ENCODE measurements at places on chromosomes 5 and 9. TPM values are rescaled to one million over a fixed set of nuclear protein-coding genes. Genes with fewer than 3 reads are reported as not detected.

TMEM141 gene
- total RNA-seq: 73.6 TPM

PIP5K1B gene
- 0.20 TPM for total RNA-seq

RPL37 gene
- total RNA-seq: 1,279 TPM

ENHO gene
- 6.1 TPM for total RNA-seq

- DNase-seq: peak; percentile 26
- H3K4me3 ChIP-seq: no peak overlapping the region
- H3K4me1 ChIP-seq: no peaks in the 10 kb centered on the region
- no peaks in the 10 kb centered on the region for H3K36me3 ChIP-seq
- H3K27me3 ChIP-seq: no peaks in the 10 kb centered on the region
- H3K27ac ChIP-seq: no peak overlapping the region
Measured at GRCh38 chr5:82793808-82794419, 283.3 kb downstream of the TMEM167A start.

GRCh38 chr9:121568343-121569265 is 69.0 kb upstream of the GGTA1 start:
- H3K27me3 ChIP-seq: no peaks in the 10 kb centered on the region
- no peak overlapping the region for H3K27ac ChIP-seq
- DNase-seq: no peak
- peaks cover 19% of the 10 kb centered on the region for H3K4me1 ChIP-seq
- no peak overlapping the region for H3K4me3 ChIP-seq

DNA sequence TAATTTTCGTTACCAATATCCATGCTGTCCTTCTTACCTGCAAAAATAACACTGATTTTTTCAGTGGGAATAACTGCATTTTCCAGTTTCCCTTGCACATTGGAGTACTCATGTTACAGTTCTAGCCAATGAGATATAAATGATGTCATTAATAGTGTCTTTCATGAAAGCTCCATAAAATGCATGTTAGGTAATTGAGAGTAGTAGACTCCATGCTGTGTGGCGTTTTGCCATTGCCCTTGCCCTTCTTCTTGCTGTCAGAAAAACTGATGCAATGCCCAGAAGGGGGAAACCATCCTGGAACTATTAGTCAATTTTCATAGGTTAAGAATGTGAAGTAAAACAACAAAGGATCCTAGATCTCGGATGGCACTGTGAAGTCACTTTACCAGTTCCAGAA is 1765.3 kb downstream of the EFNA5 start:
- no peaks in the 10 kb centered on the region for H3K4me1 ChIP-seq
- no peak overlapping the region for H3K4me3 ChIP-seq

DNA sequence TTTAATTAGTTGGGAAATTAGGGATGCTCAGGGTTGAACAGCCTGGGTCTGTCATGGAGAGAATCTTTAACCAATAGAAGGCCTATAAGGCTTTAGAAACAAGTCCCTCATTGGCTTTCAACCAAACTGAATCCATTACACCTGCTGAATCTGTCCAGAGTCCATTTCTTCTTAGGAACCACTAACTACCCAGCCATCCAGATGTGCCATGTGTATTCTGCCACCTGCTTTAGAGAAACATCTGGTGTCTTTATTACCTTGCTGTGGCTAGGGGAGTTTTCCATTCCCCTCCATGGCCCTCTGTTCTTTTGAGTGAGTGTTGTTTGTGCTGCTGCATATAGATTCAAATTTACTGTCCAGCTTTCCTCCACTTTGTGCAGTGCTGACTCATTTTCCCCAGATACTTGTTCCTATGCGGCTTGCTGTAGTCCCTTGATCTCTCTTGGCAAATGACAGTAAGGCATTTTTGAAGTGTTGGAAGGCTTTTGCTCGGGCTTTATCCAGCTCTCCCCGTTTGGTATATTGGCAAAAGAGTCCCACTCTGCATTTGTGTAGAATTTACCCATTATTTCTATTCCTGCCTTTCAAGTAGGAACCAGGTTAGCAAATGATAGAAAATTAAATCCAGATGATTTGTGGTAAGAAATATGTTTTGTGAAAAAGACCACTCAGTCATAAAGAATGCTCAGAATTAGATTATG is 54.6 kb downstream of the NLN start:
- no peaks in the 10 kb centered on the region for H3K27me3 ChIP-seq
- DNase-seq: no peak

Measured in HCT116 (cell line).